ENCODE measurements at places on chromosomes 12 and 14. TPM values are rescaled to one million over a fixed set of nuclear protein-coding genes. Genes with fewer than 3 reads are reported as not detected.

Gene TAS2R10
- 2.1 TPM for total RNA-seq

Gene ZFYVE21
- total RNA-seq, result 35.5 TPM

Gene KLHL33
- 0.14 TPM for total RNA-seq

Gene PTPN6
- 13.2 TPM for total RNA-seq

Gene RNASE1
- total RNA-seq, result not detected

Gene ADAM21
- 0.37 TPM for total RNA-seq

Gene DENR
- 104 TPM for total RNA-seq

Gene PROX2
- total RNA-seq, result not detected

Gene OR4K15
- total RNA-seq, result not detected

Gene PLCZ1
- not detected for total RNA-seq

Gene SPPL3
- 32.6 TPM for total RNA-seq

Gene TAS2R13
- 0.68 TPM for total RNA-seq

Gene SLC39A5
- not detected for total RNA-seq

Gene HEATR5A
- total RNA-seq, result 26.2 TPM

Gene TAS2R14
- total RNA-seq, result 1.6 TPM

Gene C1QL4
- total RNA-seq, result 0.20 TPM

Measured in MCF 10A (cell line).